RKO (cell line): ENCODE measurements at places on chromosomes 2 and 18.

GRCh38 chr2:10085043-10085667, 4.9 kb upstream of the CYS1 start:
- DNase-seq = no peak

GRCh38 chr2:185567940-185568339, 170.7 kb upstream of the FSIP2 start:
- no peak for DNase-seq

- DNase-seq = no peak
These were observed 65.0 kb upstream of the ZNF236 start for GRCh38 chr18:76757335-76757734.

- no peak for DNase-seq
These were observed 2047.1 kb downstream of the SUCLG1 start for GRCh38 chr2:82412021-82412420.

- DNase-seq = no peak
These were observed 27.5 kb upstream of the CAB39 start for GRCh38 chr2:230685178-230685577.

- no peak for DNase-seq
These were observed 448.6 kb downstream of the BCL11A start for GRCh38 chr2:60104514-60105505.

DNA sequence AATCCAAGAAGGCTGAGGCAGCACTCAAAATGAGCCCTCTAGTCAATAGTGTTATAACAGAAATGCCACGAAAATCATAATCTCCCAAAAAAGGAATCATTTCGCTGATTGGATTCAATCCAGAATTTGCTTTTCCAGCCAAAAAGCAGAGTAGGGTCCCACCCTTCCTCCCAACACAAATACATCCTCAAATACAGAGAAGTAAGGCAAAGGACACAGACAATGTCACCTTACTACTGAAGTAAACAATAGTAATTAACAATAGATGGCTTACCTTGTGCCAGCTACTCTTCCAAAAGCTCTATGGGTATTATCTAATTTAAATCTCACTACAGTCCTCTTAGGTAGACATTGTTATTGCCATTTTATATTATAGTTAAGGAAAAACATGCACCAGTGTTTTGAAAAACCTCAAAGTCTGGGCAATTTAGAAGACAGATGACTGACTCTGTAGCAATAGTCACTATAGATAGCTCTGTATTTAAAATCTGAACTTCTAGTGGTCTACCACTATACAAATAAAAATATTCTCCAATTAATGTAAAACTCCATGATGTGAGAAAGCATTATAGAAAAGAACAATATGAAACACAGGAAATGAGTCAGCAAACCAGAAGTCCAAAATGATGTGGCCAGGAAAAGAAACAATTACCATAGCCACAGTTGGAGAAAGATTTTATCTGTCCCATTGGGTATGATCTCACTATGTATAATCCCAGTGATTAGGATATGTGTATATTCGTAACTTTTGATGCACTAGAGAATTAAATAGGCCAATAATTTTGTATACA, 305.0 kb upstream of the ERBB4 start:
- peak; percentile 56 for DNase-seq

DNA sequence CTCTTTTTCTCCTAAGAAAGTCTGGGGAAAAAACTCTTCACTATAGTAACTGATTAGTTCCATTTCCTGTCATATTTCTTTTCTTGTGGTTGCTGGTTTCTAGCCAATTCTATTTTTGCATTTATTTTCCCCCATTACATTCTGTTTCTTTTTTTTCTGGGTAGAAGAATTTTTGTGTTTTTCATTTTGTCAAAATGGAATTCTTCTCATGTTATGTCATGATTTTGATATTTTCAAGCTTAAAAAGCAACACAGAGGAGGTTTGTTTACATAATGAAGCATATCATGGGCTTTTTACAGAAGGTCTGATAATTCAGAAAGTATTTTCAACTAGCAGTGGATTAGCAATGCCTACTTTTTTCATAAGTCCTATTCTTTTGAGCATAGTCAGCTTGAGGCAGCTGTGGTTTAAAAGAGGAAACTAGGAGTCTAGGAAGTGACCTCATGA, 102.0 kb downstream of the MAP2 start:
- DNase-seq = no peak

DNA sequence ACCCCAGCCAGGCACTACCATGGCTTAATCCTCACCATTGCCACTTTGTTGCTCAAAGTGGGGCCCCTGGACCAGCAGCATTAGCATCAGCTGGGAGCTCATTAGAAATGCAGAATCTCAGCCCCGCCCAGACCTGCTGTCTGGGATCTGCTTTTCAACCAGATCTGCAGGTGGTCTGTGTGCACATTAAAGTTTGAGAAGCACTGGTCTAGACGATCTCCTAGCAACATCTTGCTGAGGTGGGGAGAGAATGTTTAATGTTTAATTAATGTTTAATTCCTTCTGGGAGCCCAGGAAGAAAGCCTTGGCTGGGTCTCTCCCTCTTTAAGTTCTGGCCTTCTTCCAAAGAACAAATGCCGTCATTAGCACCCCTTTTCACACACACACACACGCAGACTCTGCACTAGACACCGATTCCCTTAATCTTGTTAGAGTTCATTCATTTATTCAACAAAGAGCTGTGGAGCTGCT, 53.7 kb downstream of the EDAR start:
- no peak for DNase-seq

DNA sequence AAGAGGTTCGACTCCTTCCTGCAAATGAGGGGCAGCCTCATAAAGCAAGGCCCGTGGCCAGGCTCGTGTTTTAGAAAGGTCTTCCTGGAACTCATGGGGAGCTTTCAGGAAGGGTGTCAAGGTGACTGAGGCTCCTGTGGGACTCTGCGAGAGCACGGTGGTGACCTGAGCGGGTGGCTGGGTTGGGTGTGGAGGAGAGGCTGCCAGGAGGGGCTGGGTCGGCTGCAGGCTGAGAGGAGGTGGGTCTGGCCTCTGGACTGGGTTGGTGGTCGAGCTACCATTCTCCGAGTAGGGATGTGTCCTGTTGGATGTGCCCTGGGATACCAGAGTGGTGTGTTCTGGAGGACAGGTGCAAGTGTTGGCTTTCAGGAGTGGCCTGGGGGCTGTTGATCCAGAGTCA, 86.4 kb downstream of the DGKD start:
- DNase-seq = no peak

- DNase-seq = peak; percentile 45
These were observed 853 bp downstream of the LANCL1 start for GRCh38 chr2:210475706-210476105.

GRCh38 chr18:35707247-35707646, 125.7 kb downstream of the GALNT1 start:
- no peak for DNase-seq

DNA sequence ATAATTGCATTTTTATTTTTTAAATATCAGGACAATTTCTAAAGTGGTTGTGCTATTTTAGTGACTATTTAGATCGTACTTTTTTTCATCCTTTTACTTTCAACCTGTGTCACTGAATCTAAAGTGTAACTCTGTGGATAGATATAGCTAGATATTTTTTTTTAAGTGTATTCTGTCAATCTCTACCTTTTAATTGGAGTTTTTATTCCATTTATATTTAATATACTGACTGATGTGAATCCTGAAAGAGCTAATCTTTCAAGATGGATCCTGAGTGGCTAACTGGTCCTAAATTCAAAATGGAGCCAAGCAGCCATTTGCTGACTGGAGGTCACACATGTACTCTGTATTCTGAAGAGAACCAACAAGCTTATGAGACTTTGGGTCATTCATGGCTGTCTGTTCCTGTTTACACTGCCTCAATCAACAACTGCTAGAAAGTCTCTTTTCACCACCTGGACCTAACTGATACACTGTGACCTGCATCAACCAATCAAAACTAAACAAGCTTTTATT, 4.6 kb upstream of the PSMD14 start:
- no peak for DNase-seq

DNA sequence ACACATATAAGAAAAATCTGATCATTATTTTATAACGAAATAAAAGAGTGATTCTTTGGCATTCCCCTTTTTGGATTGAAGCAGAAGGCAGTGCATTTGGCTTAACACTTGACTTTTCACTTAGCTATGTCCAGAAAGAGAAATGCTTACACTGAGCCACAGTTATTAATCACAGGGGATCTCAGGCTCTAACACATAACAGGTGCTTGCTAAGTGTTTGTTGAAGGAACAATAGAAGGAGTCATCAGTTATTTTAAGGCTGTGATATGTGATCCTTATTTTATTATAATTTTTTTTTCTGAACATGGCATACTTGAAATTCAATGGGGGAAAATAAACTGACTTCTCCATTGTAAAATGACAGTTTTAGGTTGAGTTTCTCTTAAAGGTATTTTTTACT, 209.5 kb downstream of the UBE2E3 start:
- DNase-seq = no peak

DNA sequence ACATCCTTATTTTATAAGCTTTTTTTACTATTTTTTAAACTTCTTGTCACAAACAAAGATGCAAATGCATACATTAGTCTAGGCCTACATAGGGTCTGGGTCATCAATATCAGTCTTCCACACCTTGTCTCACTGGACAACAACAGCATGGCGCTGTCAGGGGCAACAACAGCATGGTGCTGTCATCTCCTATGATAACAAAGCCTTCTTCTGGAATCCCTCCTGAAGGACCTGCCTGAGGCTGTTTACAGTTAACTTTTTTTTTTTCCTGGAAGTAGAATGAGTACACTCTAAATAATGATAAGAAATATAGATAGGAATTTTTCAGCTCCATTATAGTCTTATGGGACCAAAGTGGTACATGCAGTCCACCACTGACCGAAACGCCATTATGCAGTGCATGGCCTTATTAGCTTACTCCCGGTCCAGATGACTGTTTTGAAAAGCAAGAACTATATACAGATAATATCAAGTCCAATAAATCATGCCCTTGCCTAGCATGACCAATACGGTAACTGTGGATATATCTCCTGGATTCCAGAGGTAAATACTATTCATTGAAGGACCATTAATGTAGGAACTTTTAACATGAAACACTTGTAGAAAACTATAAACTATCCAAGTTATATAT, 38.4 kb downstream of the TCF4 start:
- DNase-seq = no peak

- DNase-seq = no peak
These were observed 24.4 kb downstream of the KLF7 start for GRCh38 chr2:207141386-207141785.

DNA sequence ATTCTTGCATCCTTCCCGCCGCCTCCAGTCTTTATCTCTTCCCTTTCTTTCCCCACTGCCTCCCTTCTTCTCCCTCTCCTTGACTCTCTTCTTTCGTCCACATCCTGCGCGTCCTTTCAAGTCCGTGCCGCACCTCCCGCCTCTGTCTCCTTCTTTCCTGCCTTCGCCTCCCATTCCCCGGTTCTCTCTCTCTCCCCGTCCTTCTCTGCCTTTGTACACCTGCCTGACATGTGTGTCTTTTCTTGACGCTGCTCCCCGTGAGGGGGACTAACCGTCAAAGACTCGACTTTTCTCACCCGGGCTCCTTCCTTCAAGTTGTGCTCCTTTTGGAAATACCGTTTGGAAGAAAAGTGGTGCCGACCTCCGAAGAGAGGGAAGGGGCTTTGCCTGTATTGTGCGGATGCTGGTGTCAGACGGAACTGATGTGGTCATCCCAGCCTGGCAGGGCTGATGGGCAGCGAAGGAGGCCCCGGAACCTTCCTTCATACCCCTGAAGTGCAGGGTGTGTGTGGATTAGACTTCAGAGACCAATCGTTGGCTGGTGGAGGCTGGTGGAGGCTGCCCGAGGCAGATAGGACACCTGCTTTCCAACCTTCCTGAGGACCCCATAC, 879 bp downstream of the TMEM178A start:
- no peak for DNase-seq
